GM19239 (cell line): ENCODE measurements at places on chromosomes 12 and 14.
A peak's percentile ranks its signal among the peaks of the same experiment; 100 is the strongest.

- DNase-seq = no peak
These were observed at the start of gene SYT1 for GRCh38 chr12:78864403-78864869. TSS of gene SYT1 (plus strand) at chr12:78864774.

GRCh38 chr14:92143309-92143708, 21.5 kb downstream of the CPSF2 start:
- DNase-seq = no peak

GRCh38 chr12:115169981-115170380, 486.0 kb upstream of the TBX3 start:
- no peak for DNase-seq

DNA sequence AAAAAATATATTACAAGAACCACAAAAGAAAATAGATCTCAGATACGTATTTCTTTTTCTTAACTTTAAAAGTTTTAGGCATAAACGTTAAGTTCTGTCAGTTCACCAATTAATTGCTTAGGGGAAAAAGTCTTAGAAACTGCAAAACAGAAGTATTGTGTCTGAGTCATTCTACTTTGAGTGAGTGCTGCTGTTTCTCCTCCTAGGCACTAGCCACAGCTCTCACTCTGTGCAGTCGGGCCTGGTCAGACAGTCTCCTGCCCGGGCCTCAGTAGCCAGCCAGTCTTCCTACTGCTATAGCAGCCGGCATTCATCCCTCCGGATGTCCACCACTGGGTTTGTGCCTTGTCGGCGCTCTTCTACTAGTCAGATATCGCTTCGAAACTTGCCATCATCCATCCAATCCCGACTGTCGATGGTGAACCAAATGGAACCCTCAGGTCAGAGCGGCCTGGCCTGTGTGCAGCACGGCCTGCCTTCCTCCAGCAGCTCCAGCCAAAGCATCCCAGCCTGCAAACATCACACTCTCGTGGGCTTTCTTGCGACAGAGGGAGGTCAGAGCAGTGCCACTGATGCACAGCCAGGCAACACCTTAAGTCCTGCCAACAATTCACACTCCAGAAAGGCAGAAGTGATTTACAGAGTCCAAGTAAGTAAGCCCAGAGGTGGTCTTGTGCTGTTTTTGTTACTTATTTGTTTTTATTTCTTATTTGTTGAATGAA, 201.3 kb downstream of the PCNX1 start:
- DNase-seq = no peak

DNA sequence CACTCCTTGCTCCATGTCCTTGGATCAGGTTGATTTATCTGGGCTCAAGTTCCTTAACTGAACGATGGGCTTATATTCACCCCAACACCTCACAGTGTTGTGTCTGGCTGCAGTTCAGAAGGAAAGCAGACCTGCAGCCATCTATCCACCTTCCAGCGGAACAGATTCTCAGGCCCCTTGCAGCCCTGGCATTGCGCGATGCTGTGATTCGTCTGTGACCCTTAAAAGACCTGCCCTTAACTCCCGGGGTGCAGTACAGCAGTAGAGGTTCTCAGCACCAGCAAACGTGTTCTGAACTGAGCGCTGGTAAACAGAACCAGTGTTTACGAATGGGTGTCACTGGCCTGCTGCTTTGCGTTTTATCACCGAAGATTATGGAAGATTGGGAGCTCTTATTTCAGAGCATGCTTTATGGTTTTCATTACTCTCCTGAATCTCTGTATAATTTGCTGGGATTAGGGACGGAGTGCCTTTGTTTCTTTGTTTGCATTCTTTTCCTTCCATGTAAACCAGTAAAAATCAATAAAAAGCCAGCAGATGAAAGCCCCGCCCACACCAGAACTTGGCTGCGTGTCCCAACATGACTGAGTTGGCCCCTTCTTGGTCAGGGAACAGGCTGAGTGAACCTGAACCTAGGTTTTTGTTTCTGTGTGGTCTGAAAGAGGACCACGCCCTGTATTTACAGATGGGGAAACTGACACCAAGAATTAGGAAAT, 286.7 kb upstream of the CRY1 start:
- DNase-seq = no peak

DNA sequence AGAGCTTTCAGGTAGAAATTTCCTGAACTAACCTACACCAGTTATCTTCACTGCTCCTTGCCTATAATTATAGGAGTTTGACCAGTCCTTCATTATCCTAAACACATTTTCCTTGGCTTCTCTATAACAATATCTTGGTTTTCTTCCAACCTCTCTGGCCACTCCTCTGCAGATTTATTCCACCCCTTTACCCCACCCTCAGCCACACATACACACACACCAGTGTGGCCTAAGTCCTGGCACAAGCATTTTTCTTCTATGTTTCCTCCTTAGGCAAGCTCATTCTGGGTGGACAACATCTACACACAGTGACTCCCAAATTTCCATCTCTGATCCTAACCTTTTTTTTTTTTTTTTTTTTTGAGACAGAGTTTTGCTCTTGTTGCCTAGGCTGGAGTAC, 25.1 kb downstream of the CDK17 start:
- DNase-seq = no peak

DNA sequence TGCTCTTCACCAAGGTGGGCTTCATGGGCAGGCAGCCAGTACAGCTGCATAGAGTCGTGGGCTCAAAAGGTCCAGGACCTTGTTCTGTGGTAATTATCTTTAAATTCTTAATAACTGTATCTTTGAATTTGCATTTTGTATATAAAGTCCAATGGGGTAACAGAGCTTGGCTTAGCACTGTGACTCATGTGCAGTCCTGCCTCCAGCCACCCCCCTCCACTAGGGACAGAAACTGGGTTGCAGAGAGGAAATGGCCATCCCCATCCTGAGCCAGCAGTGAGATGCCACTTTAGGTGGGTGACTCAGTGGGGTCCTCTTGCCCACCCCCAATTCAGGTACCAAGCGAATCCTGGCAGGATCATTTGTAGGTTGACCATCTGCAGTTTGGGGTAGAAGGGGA, 48.1 kb downstream of the EPS8 start:
- DNase-seq = no peak

DNA sequence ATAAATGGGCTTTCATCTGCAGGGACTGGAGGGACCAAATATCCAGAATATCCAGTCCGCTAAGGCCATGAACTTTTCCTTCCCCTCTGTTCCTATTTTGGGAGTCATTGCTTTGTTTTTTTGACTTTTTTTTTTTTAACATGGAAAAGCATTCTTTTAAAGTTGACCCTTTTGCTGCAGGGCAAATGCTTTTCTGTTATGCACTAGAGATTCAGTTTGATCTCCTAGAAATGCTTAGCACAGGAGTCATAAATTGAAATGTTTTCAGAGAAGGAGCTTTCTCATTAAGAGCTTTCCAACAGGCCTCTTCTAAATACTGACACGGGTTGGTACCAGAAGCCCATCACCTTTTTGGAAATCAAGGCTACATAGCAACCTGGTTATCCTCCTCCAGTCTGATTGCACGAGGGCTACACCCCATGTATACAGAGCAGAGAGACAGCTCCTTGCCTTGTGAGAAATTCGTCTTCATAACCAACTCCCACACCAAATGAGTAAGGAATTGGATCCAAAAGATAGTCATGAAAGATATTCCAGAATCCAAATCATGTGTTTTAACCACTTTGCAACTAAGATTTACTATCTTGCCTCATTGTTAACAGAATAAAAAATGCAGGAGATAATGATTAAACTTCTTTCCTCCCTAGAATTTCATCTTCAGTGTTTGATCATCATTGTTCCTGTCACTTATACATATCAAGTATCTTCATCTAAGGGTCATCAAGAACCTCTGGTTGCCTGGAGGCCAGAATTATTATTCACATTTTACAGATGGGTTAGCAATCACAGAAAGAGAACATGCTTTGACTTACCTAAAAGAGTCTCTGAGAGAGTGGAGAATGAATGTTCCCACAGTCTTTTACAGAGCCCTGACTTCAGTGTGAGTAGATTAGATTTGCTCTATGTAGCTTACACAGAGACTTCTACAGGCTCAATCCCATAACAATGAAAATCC, 389.4 kb downstream of the ZFP36L1 start:
- DNase-seq = no peak

GRCh38 chr12:46659032-46659650, 166.7 kb downstream of the SLC38A4 start:
- no peak for DNase-seq

- DNase-seq = no peak
These were observed 3.4 kb downstream of the GALNT16 start for GRCh38 chr14:69263364-69263763.

DNA sequence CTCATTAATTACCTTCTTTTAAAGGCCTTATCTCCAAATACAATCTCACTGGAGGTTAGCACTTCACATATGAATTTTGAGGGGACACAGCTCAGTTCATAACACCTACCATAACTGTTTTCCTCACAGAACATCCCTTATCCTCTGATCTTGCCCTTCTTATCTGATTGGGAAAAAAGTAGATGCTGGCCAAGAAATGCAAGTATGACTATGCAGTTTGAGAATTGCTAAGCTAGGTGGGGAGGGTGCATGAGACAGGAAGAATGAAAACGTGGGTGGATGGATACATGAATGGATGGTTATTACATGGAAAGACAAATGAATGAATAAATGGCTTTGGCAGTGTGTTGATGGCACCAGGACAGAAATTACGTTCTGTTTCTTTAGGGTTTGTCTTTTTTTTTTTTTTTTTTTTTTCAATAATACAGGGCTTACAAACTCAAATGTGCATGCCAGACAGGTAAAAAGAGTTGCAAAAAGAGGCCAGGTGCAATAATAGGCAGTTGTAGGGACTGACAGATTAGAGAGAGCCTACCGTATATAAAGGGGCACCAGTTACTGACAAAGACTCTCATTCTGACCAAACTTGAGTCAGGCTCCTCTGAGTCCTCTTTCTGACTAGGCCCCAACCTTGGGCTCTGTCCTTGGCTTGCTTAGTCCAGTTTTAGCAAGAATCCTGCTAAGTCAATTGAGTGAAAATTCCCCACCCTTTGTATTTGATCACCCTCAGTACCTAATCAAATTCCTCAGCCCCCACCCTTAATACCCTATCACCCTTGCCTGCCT, 304.9 kb downstream of the ZFP36L1 start:
- no peak for DNase-seq

DNA sequence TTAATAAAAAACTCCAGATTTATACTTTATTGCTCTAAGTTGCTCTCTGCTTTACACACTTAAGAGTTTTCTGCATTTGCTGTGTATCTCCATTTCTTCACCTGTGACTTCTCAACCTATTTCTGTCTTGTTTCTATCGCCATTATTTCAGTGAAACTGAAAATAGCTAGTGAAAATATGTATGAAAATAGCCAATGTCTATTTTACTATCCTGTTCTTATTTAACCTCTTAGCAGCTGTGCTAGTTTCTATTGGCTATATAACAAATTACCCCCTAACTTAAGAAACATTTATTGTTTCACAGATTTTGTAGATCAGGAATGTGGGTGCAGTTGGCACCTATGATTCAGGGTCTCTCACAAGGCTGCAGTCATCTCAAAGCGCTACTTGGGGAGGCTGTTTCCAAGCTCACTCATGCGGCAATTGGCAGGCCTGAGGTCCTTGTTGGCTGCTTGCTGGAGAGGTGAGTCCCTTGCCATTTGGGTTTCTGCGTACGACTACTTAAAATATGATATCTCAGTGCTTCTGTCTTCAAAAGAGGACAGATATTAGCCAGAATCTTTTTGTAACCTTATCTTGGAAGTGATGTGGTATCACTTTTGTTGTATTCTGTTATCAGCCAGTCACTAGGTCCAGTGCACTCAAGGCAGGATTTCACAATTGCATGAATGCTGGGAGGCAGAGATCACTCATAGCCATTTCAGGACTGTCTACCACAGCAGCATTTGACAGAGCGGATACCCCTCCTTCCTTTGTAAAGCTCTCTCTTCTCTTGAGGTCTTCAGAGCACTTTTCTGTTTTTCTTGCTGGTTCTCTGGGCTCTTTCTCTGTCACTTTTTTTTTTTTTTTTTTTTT, 7.2 kb downstream of the ERC1 start:
- DNase-seq = no peak

DNA sequence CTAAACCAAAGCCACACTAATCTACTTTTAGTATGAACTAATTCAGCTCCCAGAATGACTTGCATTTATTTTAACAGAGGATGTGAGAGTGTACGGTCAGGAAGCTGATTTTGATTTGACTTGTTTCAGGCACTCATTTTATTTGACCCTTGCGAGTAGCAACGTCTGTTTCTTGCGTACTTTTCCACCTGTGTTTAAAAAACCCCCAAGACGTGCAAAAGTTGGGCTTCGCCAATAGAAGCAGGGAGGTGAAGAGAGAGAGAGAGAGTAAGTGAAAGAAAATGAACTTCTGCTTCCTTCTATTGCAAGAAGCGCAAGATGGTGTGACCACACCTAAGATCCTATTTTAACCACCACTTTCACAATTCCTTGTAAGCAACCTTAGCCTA, 6.7 kb upstream of the SLC15A4 start:
- no peak for DNase-seq

- peak; percentile 57 for DNase-seq
These were observed 61.2 kb downstream of the FBXL14 start for GRCh38 chr12:1533205-1533601.

GRCh38 chr14:96201157-96201556, 3.5 kb upstream of the BDKRB2 start:
- DNase-seq = no peak
